ENCODE measurements at places on chromosomes 3 and 15.

GRCh38 chr15:72011302-72011942 is 106.5 kb downstream of the MYO9A start:
- DNase-seq, result no peak

DNA sequence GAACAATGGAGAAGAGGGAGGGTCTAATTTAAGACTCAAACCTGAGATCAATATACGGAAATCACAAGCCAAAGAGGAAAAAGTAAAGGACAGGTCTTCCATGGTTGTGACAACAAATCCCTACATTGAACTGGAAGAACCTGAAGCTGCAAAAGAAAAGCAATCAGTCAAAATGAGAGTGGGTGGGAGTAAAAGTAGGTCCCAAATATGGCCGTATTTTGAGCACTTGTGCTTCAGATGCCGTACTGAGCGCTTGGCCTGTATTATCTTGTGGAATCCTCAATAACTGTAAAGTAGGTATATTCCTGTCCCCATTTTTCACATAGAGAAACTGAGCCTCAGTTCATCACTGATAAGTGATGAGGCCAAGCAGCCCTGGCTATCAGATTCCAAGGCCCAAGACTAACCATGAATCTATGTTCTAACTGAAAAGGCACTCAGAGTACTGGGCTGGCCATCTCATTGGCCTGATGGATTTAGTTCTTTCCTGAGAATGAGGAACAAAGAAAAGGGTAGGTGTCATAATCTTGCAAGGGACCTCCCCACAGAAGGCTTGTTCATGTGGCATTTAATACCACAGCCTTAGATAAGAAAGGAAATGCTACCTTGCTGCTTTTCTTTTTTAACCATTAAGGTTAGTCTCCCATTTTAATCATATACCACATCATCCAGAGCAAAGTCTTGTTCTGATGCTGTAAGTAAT is 52.5 kb downstream of the LRRN1 start:
- no peak for DNase-seq

DNA sequence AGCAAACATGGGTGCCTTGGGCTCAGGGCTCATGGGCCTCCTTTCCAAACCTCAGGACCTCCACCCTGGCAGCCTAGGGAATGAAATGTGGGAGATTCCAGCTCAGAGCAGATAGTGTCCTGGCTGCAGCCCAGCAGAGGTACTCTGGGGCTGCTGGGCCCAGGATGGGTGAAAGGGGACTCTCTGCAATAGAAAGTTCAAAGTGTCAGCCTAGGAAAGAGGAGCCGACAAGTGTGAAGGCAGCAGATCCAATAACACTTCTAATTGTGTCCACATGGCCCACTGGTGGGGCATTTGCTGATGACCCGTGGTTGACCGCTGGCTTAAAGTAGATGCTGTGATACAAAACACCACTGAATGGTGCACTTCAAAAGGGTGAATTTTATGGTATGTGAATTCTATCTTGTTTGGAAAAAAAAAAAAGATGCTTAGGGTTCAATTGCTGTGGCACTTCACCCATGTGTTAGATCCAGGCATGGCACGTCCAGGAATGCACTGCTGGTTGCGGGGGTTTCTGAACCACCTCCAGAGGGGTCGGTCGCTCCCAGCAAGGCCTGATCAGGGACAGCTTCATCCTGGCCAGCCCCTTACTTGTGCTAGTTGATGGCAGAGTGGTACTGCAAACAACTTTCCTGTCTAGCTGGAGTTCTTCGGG is 20.9 kb downstream of the AMOTL2 start:
- no peak for DNase-seq

DNA sequence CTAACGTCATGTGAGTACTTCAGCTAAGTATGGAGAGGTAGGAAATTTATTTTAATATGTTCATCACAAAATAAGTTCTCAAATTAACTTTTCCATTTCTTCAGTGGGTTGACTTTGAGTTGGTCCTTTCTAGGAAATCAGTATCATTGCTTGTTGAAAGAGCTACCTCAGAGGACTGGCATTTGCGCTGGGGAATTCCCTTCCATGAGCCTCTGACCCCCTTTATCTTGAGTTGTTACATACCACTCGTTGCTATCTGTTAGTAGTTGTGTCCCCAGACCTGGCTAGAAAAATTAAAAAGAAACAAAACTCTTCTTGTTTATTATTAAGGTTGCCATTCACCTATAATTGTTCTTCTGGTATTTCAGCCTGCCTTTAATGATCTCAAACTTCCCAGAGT is 96.8 kb upstream of the ROBO2 start:
- no peak for DNase-seq

DNA sequence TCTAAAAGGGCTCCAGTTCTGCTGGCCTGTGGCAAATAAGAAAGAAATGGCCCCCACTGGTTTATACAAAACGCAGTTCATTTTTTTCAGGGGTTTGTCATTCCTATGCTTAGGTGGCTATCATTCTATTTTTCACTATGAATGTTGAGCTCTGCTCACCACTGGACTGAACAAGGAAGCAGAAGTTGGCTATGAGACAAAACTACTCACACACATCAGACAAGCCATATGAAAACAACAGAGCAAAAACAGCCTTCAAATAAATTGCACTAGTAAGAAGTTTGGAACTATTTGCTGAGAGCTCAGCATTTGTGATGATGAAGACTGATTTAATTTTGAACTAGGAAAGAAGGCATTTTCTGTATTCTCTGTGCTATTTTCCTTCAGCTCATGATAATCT is 328.5 kb downstream of the MECOM start:
- DNase-seq, result no peak

DNA sequence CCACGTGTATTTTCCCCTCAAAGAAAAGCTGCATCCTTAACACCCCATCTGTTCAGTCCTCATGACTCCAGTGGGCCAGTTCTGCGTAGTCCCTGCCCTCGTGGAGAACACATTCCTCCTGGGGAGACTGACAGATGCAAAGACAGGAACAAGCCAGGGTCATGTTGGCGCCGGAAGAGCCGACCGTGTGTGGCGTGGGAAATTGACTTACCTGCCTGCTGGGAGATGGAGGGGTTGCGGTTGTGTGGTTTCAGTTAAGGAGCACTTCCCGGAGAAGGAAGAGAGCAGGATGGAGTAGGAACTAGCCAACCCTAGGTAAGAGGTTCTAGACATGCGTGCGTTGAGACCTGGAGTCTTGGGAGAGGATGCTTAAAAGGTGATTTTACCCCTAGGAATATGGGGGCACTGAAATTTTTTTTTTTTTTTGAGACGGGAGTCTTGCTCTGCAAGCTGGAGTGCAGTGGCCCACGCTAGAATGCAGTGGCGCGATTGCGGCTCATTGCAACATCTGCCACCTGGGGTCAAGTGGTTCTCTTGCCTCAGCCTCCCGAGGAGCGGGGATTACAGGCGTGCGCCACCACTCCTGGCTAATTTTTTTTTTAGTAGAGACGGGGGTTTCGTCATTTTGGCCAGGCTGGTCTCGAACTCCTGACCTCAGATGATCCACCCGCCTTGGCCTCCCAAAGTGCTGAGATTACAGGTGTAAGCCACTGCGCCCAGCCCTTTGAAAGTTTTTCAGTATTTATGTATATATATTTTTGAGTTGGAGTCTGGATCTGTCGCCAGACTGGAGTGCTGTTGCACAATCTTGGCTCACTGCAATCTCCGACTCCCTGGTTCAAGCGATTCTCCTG is 1.4 kb downstream of the VHL start:
- peak; percentile 18 for DNase-seq

GRCh38 chr3:53863145-53863544 is 16.8 kb downstream of the IL17RB start:
- DNase-seq, result no peak

GRCh38 chr3:13689373-13690260 is 140.7 kb downstream of the FBLN2 start:
- DNase-seq, result no peak

- no peak for DNase-seq
These were observed 170.1 kb downstream of the ROBO1 start for GRCh38 chr3:79597709-79598108.

DNA sequence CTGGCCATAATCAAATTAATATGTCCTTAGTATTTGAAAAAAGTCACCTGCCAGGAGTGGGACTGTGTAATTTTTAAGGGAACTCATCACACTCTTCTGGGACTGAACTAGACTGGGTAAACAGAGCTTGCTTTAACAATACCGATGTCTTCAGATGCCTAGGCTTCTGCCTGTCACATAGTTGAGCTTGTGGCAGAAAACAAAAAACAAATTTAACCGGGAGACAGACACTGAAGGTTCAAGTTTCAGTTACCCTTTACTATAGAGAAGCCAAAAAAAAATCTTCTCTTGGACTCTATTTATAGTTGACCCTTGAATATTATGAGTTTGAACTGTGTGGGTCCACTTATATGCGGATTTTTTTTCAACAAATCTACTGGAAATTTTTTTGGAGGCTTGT is 10.8 kb downstream of the PPP1R2 start:
- DNase-seq, result no peak

DNA sequence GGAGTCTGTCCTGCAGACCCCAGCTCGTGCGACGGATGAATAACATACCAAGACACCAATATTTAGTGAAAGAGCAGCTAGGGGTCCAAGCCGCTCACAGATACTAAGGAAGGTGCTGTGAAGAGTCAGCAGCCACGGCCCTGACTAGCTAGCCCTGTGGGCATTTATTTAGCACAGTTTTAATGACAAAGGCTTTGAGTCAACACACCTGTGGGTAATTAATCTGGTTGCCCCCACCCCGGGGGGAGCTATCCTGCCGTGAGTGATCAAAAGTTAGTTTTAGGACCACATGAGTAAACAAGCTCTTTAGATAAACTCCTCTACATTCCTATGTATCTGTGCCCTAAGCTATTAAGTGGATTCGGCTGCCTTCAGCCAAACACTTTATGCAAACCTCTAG is 18.7 kb downstream of the CAPN3 start:
- no peak for DNase-seq

- DNase-seq, result no peak
These were observed 20.0 kb upstream of the IREB2 start for GRCh38 chr15:78417754-78418630.

DNA sequence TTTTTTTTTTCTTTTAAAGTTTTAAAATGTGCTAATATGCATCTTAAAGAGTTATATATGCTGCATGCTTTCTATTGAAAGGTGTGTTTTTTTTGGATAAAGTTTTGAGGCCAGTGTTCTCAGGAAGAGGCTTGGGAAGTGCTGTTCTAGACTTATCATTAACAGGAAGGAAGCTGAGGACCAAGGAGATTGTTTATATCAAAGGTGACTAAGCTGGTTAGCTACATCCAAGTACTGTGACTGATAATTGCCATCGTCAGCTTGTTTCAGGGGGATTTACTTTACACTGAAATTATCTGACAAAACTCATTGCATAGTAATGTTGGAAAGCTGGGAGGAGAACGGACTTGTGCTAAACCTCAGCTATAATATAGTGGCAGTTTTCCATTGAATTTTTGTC is 36.3 kb upstream of the UTS2B start:
- no peak for DNase-seq

GRCh38 chr3:48935530-48935929 is 16.9 kb downstream of the ARIH2 start:
- DNase-seq, result no peak

GRCh38 chr3:38039101-38039898 is at the start of gene DLEC1:
DLEC1 (plus strand) TSS chr3:38039208; CDS start chr3:38039226, 18 bp downstream.
- DNase-seq, result peak; percentile 75

GRCh38 chr3:169083163-169083562 is 580.3 kb downstream of the MECOM start:
- no peak for DNase-seq

GRCh38 chr3:185094697-185095096 is 58.2 kb downstream of the C3orf70 start:
- no peak for DNase-seq

GRCh38 chr3:159185443-159186050 is 383.7 kb downstream of the MFSD1 start:
- no peak for DNase-seq

- DNase-seq, result no peak
These were observed 134.8 kb downstream of the PGPEP1L start for GRCh38 chr15:98872774-98873173.

- DNase-seq, result no peak
These were observed 243.2 kb upstream of the NR2F2 start for GRCh38 chr15:96087180-96087884.

GRCh38 chr3:72959336-72959735 is 37.3 kb upstream of the PPP4R2 start:
- DNase-seq, result no peak

- no peak for DNase-seq
These were observed 25.5 kb downstream of the CLK3 start for GRCh38 chr15:74641151-74641550.

DNA sequence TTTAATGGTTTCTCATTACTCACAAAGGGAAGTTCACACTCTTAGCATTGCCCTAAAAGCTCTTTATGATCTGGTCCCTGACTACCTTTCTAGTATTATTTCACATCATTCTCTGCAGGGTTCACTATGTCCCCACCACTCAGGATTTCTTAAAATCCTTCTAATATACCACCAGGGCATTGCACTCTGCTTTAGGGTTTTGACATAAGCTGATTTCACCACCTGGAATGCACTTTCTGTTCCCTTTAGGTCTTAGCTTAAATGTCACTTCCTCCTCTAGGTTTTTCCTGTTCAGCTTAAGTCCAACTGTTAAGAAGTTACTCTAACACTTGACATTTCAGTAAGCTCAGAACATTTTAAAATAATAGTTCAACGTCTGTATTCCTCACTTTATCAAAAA is 81.7 kb downstream of the HCN4 start:
- no peak for DNase-seq

DNA sequence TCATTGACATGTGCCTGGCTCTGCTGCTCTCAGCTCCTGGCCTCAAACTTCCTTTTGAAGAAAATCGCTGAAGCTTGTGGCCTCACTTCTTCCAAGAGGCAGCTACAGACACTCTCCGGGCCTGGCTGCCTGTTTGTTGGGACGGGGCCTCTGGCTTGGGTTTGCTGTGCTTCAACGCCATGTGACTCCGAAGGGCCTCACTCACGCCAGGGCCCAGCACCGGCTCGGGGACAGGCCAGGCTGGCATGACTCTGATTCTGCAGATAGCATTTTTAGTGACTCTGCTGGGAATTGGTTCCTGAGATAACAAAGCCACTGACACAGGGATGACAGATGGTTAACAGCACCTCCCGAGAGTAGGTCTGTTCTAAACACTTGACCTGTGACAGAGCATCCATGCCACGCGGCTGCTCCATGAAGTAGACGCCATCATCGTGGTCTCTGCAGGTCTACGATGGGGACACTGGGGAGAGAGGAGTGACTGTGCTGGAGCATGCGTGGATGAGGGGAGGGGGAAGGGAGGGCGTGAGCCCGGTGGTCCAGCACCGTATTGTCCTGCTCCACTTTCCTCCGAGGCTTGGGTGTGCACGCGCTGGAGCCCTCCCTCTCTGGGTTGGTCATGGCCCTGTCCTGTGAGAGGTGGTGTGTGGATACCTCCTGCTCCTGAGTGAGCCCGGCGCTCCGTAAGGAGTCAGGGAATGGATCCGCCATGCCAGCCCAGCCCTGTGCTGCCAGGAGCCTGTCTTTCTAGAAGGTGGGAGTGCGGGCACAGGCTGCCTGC is 133.6 kb downstream of the TJP1 start:
- no peak for DNase-seq

GRCh38 chr3:67957268-67957667 is 302.9 kb upstream of the SUCLG2 start:
- DNase-seq, result no peak

GRCh38 chr3:53658613-53659193 is 164.3 kb downstream of the CACNA1D start:
- no peak for DNase-seq

- no peak for DNase-seq
These were observed 3.1 kb downstream of the SKOR1 start for GRCh38 chr15:67828278-67828968.
